ENCODE measurements at places on chromosomes 12 and 14. TPM values are rescaled to one million over a fixed set of nuclear protein-coding genes. Genes with fewer than 3 reads are reported as not detected.

MYH7 gene
- polyA plus RNA-seq, result not detected

C1R gene
- 153 TPM for polyA plus RNA-seq

UBC gene
- polyA plus RNA-seq, result 2,042 TPM

HSPB8 gene
- 25.8 TPM for polyA plus RNA-seq

DNA sequence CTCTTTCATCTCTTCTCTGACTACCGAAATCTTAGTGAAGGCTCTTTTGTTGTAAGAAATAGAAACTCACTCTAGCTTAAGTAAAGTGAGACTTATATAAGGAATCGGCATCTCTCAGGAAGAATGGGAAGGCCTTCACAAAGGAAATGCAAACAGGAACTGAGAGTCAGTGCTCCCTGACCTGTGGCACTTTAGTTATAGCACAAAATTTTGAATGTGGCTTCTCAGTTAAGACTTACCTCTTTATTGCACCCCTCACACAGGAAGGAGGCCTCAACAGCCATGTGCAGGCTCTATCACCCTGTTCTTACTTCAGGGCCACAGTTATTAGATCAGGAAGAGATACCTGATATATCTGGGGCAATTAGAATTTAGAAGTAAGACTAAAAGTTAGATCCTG lies 224.7 kb upstream of the EGLN3 start:
- DNase-seq, result no peak
- no peaks in the 10 kb centered on the region for H3K27me3 ChIP-seq
- no peak overlapping the region for H3K27ac ChIP-seq
- H3K36me3 ChIP-seq, result no peaks in the 10 kb centered on the region

DNA sequence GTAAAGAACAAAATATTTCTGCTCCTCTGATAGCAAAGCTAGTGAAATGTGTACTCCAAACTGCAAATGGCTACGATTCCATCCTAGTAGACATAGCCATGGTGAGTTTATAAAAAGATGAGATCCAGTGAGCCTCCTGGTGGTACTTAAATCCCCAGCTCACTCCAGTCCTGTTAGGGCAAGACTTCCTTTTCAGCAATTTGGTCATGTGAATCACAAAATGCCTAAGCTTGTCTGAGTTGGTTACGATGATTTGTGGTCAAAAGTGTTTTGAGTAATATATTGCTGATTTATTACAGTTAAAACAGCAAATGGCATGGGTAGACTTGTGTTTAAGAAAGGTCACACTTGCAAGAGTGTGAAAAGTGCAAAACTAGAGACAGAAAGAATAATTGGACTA lies 102.7 kb upstream of the NAV3 start:
- H3K36me3 ChIP-seq, result no peaks in the 10 kb centered on the region
- no peak overlapping the region for H3K4me3 ChIP-seq
- H3K27me3 ChIP-seq, result no peaks in the 10 kb centered on the region
- no peak overlapping the region for H3K27ac ChIP-seq
- no peak for DNase-seq
- H3K4me1 ChIP-seq, result peaks cover 2% of the 10 kb centered on the region

DNA sequence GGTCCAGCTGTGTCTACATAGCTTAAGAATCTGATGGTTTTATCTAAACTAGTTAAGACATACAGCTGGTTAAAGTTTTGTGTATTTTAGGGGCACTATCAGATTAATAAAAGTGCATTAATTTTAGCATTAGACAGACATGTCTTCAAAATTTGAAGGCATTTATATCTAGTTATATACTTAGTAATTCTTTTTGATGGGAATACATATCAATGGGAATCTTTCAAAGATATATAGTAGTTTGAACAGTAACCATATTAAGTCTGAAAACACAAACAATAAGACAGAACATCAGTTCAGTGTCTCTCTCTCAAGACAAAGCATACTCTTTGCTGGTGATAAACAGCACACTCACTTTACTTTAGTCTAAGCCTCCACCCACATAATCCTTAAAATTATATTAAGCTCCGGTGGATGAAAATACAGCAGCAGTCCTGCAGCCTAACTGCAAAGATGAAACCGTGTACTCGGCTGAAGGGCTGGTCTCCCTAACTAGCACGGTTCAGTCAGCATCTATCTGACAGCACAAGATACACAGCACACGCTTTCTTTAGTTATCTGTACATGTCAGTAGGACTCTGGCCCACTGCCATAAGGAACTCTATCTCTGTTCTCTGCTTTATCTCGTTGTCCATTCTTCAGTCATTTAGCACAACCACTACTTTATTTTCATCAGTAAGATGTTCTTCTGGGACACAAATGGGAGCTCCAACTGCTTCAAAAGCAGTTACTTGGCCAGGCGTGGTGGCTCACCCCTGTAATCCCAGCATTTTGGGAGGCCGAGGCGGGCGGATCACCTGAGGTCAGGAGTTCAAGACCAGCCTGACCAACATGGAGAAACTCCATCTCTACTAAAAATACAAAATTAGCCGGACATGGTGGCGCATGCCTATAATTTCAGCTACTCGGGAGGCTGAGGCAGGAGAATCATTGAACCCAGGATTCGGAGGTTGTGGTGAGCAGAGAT lies 80.5 kb downstream of the MED13L start:
- no peak overlapping the region for H3K4me3 ChIP-seq
- H3K4me1 ChIP-seq, result peaks cover 10% of the 10 kb centered on the region
- no peak overlapping the region for H3K27ac ChIP-seq
- H3K27me3 ChIP-seq, result no peaks in the 10 kb centered on the region
- no peak for DNase-seq
- no peaks in the 10 kb centered on the region for H3K36me3 ChIP-seq

DNA sequence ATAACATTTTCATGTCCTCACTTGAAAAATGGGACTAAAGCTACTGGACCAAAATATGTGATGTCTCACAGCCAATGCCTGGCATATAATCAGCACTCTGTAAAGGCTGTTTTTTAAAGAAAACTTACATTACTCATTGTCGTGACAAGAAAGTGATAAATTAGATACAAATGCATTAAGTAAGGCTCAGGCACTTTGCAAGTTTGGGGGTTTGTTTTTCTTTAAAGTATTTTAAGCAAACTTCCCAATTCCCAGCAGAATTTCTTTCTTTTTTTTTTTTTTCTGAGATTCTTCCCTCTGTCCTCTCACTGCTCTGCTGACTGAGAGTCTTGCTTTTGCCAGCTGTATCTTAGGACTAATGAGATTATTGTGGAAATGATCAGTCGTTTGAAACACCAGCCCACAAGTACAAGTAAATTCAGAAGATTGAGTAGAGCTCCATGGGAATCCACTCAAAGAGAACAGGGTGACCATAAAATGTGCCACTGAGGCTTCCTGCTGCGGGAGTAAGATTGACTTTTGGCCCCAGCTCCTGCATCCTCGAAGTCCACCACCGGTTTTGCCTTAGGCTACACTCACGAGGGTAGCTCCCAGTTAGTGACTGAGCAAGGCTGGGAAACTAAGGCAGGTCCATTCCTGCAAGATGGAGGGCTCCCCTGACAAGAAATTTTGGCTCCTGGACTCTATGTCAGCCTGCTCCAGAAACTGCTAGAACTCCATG lies 82.8 kb downstream of the TMTC1 start:
- no peak for DNase-seq
- H3K4me1 ChIP-seq, result peaks cover 4% of the 10 kb centered on the region
- H3K4me3 ChIP-seq, result no peak overlapping the region
- peak overlapping the region; percentile 5 for H3K27ac ChIP-seq
- H3K36me3 ChIP-seq, result peaks cover 9% of the 10 kb centered on the region
- H3K27me3 ChIP-seq, result no peaks in the 10 kb centered on the region

GRCh38 chr12:30823764-30824163 lies 69.0 kb upstream of the CAPRIN2 start:
- peaks cover 3% of the 10 kb centered on the region for H3K4me1 ChIP-seq
- H3K4me3 ChIP-seq, result no peak overlapping the region
- DNase-seq, result no peak
- H3K27me3 ChIP-seq, result peaks cover 22% of the 10 kb centered on the region

DNA sequence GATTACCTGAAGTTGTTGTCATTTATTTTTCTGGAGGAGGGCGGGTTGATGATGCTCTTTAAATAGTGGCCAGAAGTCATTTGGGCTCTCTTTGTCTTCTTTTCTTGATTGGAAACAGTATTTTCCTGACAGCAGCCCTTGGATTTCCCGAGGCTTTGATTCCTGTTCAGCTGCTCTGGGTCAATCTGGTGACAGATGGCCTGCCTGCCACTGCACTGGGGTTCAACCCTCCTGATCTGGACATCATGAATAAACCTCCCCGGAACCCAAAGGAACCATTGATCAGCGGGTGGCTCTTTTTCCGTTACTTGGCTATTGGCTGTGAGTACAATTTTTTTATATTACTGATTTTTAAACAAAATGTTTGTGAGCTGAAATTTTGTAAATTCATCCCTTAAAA lies 60.4 kb downstream of the ANAPC7 start:
- H3K27ac ChIP-seq, result no peak overlapping the region
- H3K4me1 ChIP-seq, result no peaks in the 10 kb centered on the region
- no peak overlapping the region for H3K4me3 ChIP-seq

- no peak for DNase-seq
- H3K4me3 ChIP-seq, result no peak overlapping the region
- H3K36me3 ChIP-seq, result no peaks in the 10 kb centered on the region
- H3K4me1 ChIP-seq, result peaks cover 18% of the 10 kb centered on the region
- peaks cover 36% of the 10 kb centered on the region for H3K27me3 ChIP-seq
- no peak overlapping the region for H3K27ac ChIP-seq
These were observed 21.1 kb downstream of the PLXNC1 start for GRCh38 chr12:94169495-94169894.

DNA sequence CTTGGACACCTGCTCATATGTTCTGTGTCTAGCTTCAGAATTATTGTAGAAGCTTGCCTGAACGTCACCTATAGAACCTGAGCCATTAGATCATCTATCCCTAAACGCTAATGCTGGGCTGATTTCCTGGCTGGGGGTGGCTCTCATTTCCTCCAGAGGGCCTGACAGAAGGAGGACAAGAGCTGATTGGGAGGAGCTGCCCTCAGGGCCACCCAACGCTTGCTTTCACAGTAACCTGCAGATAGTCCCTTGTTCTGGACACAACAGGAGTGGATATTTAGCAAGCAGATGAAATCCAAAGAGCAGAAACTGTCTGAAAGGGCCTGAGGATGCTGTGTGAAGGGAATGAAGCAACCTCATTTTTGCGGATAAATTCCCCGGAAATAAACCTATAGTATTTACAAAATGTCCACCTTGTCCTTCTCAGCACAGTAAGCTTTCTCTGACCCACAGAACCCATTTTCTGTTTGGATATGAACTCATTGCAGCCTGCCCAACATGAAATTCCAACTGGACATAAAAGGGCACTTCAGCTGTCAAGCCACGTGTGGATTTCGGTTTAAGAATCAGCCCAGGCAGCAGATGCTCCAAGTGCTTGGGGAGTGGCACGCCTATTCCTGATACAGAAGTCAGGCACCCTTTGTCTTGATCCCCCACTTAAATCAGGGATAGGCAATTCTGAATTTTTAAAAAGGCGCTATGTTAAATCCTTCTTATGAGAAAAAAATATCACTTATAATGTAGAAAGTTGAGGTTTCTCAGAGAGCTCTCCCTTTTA lies 32.8 kb upstream of the TUBA1C start:
- H3K27me3 ChIP-seq, result no peaks in the 10 kb centered on the region
- H3K36me3 ChIP-seq, result no peaks in the 10 kb centered on the region
- no peak overlapping the region for H3K4me3 ChIP-seq
- peaks cover 16% of the 10 kb centered on the region for H3K4me1 ChIP-seq

DNA sequence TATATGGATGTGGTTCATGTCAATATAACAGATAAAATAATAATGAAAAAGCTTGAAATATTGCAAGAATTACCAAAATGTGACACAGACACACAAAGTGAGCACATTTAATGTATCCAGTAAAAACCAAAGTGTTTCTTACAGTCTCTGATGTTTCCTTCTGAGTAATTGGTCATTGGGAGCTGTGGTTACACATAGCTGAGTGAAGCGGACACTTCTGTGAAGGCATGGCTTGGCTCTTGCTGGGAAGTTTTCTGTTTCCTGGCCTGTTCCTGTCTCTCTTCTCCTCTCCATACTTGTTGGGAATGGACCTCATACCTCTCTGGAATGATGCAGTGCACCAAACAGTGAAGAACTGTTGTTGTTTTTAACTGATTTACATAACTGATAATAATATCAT lies 117.3 kb downstream of the BICD1 start:
- H3K27ac ChIP-seq, result no peak overlapping the region
- H3K27me3 ChIP-seq, result no peaks in the 10 kb centered on the region
- peaks cover 13% of the 10 kb centered on the region for H3K36me3 ChIP-seq
- no peak for DNase-seq
- H3K4me1 ChIP-seq, result no peaks in the 10 kb centered on the region
